Fibroblast of the aortic adventitia (primary cell): ENCODE measurements at places on chromosomes 1 and 21.

GRCh38 chr1:2148691-2149090 lies 45.9 kb downstream of the FAAP20 start:
- DNase-seq, result no peak

DNA sequence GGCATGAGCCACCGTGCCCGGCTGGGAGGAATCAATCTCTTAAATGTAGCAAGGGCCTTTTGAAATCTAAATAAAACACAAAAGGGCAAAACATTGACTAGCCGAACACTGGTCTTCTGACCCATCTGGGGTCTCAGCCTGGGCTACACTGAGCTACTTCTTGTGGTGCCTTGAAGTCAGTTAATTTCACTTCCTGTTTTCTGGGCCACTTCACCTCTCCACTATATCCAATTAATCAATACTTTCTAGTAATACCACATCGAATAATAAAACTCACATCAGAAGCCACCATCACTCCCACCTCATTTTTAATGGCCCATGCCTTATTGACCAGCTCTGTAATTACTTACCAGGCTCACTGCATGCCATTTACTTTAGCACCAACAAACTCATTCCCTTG lies 138.0 kb upstream of the SAMSN1 start:
- no peak for DNase-seq

GRCh38 chr1:236099355-236099974 lies 34.6 kb upstream of the NID1 start:
- no peak for DNase-seq

DNA sequence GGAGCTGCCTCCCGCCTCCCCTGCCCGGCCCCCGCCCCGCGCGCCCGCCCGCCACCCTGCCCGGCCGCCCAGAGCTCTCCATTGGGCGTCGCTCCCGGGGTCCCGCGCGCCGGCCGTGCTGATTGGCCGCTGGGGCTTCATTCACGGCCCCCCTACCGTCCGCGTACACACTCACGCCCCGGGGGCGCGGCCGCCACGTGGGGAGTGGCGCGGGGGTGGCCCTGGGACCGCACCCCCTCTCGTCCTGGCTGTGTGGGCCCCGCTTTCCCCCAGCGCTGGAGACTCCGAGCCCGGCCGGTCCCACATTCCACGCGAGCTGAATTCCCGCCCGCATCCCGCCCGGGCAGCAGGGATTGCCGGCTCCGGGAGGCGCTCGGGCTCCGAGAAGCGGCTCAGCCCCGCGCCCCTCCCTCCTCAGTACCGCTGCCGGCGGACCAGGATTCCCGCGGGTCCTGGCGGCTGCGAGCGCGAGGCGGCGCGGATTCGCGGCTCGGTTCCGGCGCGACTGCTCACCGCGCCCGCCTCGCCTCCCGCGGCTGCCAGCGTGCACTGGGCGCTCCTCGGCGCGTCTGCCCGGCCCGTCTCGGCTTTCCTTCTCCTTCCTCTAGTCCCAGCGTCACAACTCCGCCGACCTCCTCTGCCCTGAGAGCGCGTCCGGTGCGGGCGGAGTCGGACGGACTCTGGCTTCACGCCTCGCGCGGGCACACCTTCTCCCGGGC lies 450 bp upstream of the POU3F1 start:
- peak; percentile 63 for DNase-seq

- DNase-seq, result no peak
Observed at GRCh38 chr1:26372039-26372438, 511 bp downstream of the ZNF683 start.

DNA sequence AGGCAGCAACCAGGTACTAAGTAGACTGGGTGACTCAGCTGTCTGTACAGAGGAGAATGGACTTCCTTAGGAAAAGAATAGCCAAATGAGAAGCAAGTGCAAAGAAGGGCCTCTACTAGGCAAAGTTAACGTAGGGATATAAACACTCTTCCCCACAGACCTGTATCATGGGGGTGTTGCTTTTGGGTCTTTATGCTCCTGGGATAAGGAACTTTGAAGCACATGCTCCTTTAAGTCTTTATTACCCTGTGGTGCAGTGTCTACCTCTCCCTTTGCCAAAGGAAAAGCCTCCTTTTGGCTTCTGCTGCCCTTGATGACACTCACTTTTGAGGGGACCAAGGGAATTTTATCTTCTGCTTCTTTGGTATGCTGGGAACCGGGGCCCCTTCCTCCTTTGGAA lies 5.0 kb downstream of the RFX5 start:
- no peak for DNase-seq

- no peak for DNase-seq
Observed at GRCh38 chr1:218817071-218817470, 356.6 kb upstream of the LYPLAL1 start.

- no peak for DNase-seq
Observed at GRCh38 chr1:230112131-230112701, 45.2 kb downstream of the GALNT2 start.

- peak; percentile 80 for DNase-seq
Observed at GRCh38 chr1:8497210-8497819, 179.4 kb downstream of the SLC45A1 start.

DNA sequence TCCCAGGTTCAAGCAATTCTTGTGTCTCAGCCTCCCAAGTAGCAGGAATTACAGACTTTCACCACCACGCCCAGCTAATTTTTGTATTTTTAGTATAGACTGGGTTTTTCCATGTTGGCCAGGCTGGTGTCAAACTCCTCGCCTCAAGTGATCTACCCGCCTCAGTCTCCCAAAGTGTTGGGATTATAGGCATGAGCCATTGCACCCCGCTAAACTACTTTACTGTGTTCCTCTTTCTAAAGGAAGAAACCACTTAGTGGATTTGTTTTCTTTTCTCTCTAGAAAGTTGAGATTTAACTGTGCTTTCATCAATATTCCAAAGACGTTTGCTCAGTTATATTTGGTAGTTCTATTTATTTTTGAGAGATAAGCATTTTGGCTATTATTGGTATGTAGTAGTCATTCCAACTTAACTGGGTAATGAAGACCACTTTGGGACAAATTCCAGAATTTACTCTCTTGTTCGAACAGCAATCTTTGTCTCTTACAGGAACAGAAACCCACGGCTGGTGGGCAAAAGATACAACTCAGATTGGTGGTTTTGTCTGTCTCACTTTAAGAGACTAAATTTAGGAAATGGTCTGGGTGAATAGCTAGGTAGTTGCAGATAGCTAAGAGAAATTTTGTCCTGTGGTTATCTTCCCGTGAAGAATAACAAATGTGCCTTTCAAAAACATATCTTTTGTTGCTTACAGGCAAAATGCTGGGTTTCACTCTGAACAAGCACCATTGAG lies 103.5 kb upstream of the CD55 start:
- no peak for DNase-seq

DNA sequence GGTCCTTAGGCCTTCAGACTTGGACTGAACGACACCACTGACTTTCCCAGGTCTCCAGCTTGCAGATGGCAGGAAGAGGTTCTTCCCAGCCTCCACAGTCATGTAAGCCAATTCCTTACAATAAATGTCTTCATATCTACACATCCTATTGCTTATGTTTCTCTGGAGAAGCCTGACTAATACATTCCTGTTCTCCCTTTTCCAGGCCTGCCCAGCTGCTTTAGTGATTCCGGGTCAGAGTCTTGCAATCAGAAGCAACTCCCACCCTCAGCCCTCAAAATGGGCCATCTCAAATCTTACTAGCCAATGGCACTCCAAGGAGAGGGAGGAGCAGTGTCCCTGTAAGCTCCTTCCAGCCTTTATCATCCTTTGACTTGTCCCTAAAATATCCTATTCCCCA lies 16.4 kb upstream of the CPT2 start:
- peak; percentile 86 for DNase-seq

DNA sequence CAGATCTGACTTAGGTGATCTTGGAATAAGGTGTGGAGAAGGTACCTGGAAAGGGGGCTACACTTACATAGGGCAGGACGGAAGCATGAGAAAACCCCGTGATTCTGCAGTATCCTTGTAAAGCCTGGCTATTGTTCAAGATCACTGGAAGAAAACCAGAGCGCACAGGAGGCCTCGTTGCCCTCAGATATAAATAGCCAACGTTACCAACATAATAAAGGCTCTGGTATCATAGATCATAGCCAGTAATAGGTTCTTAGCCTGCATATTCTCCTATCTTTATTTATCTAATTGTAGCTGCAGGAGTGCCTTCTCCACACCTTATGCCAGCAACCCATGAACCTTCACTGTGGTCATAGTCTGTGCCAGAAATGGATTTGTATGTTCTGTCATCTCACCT lies 35.9 kb upstream of the MPZL1 start:
- no peak for DNase-seq

DNA sequence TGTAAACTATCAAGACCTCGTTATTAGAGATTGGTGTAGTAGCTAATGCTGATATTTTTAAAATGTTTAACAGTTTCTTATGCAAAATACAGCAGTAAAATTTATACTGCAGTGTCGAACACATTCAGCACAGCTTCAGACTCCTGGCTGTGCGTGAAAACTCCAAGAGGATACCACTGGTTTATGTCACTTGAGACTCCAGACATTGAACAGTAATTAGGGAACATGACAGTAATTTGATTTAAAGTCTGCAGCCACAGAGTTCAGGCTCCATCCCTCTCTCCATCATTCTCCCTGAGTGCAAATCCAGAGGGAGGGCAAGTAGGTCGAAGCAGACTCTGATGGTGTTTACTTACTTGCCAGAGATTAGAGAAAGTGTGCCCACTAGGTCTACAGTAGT lies 94.2 kb downstream of the AK5 start:
- no peak for DNase-seq

GRCh38 chr1:162928141-162928540 lies 67.2 kb upstream of the CCDC190 start:
- DNase-seq, result no peak

DNA sequence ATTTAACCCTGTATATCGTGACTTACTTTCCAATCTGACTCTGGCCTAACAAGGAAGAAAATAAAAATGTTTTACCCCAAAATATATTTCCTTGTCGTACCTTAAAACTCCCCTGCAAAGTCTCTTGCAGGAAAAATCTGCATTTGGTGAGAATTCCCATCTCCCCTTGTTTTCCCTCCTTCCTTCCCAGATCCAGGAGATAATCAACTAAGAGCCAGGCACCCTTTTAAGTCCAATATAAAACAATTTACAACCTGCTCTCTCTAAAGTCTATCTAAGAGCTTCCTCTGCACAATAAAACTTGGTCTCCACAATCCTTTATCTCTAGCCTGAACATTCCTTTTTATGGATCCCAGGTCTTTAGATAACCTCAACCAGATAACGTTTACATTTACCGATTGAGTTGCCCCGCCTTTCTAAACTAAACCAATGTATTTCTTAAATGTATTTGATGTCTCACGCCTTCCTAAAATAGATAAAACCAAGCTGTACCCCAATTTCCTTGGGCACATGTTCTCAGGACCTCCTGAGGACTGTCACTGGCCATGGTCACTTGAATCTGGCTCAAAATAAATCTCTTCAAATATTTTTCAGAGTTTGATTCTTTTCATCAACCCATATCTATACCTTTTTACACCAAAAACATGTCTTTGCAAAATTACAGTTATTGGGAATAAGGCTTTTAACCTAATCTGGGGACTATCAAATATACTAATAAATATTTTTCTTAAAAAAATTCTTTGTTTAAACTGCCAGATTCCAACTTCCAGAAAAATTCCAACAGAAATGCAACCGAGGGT lies 993 bp downstream of the DDX59 start:
- DNase-seq, result no peak

DNA sequence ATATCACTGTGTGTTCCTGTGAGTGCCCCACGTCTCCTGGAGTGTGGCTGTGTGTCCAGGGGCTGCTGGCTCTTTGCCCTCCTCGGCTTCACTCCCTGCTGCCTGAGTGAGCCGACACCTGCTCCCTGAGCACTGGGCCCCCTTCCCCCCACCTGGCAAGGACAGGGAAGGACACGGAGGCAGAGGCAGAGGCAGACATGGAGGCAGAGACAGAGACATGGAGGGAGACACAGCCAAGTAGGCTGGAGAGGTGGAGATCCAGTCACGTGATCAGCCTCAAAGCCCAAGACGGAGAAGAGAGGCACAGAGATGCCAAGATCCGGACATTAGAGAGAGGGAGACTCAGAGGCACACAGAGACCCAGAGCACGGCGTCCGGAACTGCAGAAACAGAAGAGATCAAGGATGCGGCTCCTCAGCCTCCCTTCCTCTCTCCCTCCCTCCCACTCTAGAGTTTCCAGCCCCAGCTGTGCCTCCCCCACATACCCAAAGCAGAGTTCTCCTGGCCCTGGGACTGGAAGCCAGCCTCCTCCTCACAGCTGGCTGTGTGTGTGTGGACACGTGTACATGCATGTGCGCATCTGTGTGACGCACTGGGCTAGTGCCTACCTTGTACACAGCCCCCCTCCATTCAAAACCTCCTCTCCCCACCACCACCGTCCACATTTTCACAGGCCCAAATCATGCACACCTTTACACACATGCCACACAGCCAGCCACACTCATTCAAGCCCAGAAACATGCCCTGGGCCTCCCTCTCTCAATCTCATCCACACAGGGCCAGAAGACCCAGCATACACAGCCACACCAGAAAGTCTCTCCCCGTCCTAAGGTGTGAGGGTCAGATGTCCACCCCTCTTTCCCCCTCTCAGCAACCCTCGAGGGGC lies 39.1 kb upstream of the WASF2 start:
- peak; percentile 80 for DNase-seq

- DNase-seq, result no peak
Observed at GRCh38 chr1:69502991-69503390, 64.7 kb upstream of the LRRC7 start.

- DNase-seq, result no peak
Observed at GRCh38 chr1:59609245-59609644, 205.5 kb upstream of the HOOK1 start.

DNA sequence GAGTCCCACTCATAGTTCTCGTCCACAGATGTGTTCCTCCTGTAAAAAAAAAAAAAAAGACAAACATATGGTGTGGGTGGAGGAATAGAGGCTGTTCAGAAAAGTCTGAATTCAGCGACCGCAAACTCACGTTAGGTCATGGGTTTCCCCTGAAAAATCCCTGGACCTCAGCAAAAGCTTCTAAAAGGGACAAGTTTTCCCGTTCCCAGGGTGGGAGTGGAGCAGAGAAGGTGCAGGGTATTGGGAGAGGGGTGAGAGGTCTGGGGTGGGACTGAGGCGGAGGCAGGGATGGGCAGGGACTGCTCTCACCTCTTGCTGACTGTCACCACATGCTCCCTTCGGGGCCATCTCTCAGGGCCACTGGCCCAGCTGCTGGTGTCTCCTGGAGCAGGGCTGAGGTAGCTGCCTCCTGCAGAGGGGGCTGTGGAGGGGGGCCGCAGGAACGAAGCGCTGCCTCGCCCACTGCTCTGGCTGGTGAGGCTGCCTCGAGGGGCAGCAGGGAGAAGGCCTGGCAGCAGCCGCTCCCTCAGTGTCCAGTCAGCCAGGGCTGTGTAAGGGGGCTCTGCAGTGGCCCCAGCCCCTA lies 2.6 kb upstream of the TAGLN2 start:
- DNase-seq, result no peak

DNA sequence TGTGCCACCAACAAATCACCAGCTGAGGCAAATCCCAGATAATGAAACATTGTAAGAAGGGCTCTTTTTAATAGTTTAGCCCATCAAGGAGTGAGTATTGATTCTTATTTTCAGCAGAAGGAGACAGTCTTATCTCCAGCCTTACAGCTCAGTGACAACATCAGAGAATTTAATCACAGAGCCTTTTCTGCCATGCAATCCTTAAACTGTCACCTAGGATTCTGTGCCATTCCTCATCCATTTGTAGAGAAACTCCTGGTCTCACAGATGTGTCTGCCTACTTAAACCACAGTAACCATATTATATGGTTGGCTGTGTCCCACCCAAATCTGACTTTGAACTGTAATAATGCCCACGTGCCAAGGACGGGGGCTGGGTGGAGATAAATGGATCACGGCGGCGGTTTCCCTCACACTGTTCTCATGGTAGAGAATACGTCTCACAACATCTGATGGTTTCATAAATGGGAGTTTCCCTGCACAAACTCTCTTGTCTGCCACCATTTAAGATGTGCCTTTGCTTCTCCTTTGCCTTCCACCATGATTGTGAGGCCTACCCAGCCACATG lies 217.7 kb downstream of the RERE start:
- no peak for DNase-seq

- no peak for DNase-seq
Observed at GRCh38 chr1:151312411-151312810, 14.8 kb downstream of the PI4KB start.
